Mammary microvascular endothelial cell (primary cell): ENCODE measurements at places on chromosomes 5 and 9. TPM values are rescaled to one million over a fixed set of nuclear protein-coding genes. Genes with fewer than 3 reads are reported as not detected.

The ATP10B gene
- not detected in 2 replicates for total RNA-seq

The OR1Q1 gene
- total RNA-seq = not detected in 2 replicates

The NMUR2 gene
- not detected in 2 replicates for total RNA-seq

The AJM1 gene
- 0.93 and 1.5 TPM in 2 replicates for total RNA-seq

The MCIDAS gene
- total RNA-seq = not detected in 2 replicates

The ADAMTS6 gene
- total RNA-seq = 20.1 and 20.6 TPM in 2 replicates

The MAMDC2 gene
- 4.0 and 4.9 TPM in 2 replicates for total RNA-seq

The EIF4EBP3 gene
- total RNA-seq = 3.8 and 4.8 TPM in 2 replicates

The CYLC2 gene
- total RNA-seq = not detected in 2 replicates

The ANKS6 gene
- total RNA-seq = 13.3 and 22.5 TPM in 2 replicates

The IL6ST gene
- 265 and 296 TPM in 2 replicates for total RNA-seq

The SYK gene
- not detected in 2 replicates for total RNA-seq

The SLC23A1 gene
- total RNA-seq = not detected in 2 replicates

The OCLN gene
- total RNA-seq = 0.53 and 3.3 TPM in 2 replicates

The GRM6 gene
- not detected in 2 replicates for total RNA-seq

The ORM2 gene
- not detected in 2 replicates for total RNA-seq

The CNTNAP3 gene
- total RNA-seq = 3.3 and 7.3 TPM in 2 replicates

The URM1 gene
- 52.2 and 57.4 TPM in 2 replicates for total RNA-seq

The IFNA5 gene
- total RNA-seq = not detected in 2 replicates

The UBAC1 gene
- total RNA-seq = 51.9 and 55.0 TPM in 2 replicates

The OR13D1 gene
- not detected in 2 replicates for total RNA-seq

The PCDHGB7 gene
- total RNA-seq = 3.1 and 5.3 TPM in 2 replicates

The MYORG gene
- total RNA-seq = 6.1 and 7.4 TPM in 2 replicates

The NR2F1-AS1 gene
- total RNA-seq = 7.9 and 8.0 TPM in 2 replicates

The FBXL7 gene
- total RNA-seq = 14.7 TPM in 2 replicates

The PCDHA8 gene
- total RNA-seq = not detected in 2 replicates

The AGXT2 gene
- total RNA-seq = not detected in 2 replicates

The IFNA13 gene
- not detected in 2 replicates for total RNA-seq

The SLC1A3 gene
- 0.33 and 0.34 TPM in 2 replicates for total RNA-seq

The HDHD3 gene
- 10.6 and 13.3 TPM in 2 replicates for total RNA-seq

The KIF4B gene
- total RNA-seq = under 0.01 and 0.13 TPM in 2 replicates

The OR1L1 gene
- total RNA-seq = not detected in 2 replicates

The NADK2 gene
- total RNA-seq = 11.5 and 12.5 TPM in 2 replicates

The RNF208 gene
- not detected in 2 replicates for total RNA-seq

The DOCK2 gene
- total RNA-seq = 0.44 and 1.1 TPM in 2 replicates

The PRRX2 gene
- total RNA-seq = 0.20 and 0.40 TPM in 2 replicates

The COL15A1 gene
- 9.6 and 10.0 TPM in 2 replicates for total RNA-seq

The CARTPT gene
- not detected in 2 replicates for total RNA-seq

The OR2K2 gene
- not detected in 2 replicates for total RNA-seq

The GRXCR2 gene
- not detected in 2 replicates for total RNA-seq

The TMEM171 gene
- 16.9 and 17.6 TPM in 2 replicates for total RNA-seq

The PCDHB4 gene
- total RNA-seq = 0.07 and 0.10 TPM in 2 replicates

The PLPPR1 gene
- total RNA-seq = 0.05 and 0.07 TPM in 2 replicates

The ZNF454 gene
- total RNA-seq = 0.47 and 0.74 TPM in 2 replicates

The WDR38 gene
- 0.15 TPM in 1 of 2 replicates, not detected in the other for total RNA-seq

The CDH6 gene
- 0.05 and 0.20 TPM in 2 replicates for total RNA-seq

The KIF20A gene
- total RNA-seq = 78.7 and 83.2 TPM in 2 replicates

The NFIL3 gene
- total RNA-seq = 5.3 and 7.0 TPM in 2 replicates

The GALNT12 gene
- total RNA-seq = 15.6 and 16.4 TPM in 2 replicates

The CDK7 gene
- total RNA-seq = 48.6 and 49.0 TPM in 2 replicates

The SMIM33 gene
- not detected in 2 replicates for total RNA-seq

The MARVELD2 gene
- 1.6 and 2.3 TPM in 2 replicates for total RNA-seq

The PCDHB8 gene
- 0.25 TPM in 1 of 2 replicates, not detected in the other for total RNA-seq
